ENCODE measurements at places on chromosomes 2 and 18.

- DNase-seq: no peak
Measured at GRCh38 chr2:144477957-144478311, 42.0 kb downstream of the ZEB2 start.

DNA sequence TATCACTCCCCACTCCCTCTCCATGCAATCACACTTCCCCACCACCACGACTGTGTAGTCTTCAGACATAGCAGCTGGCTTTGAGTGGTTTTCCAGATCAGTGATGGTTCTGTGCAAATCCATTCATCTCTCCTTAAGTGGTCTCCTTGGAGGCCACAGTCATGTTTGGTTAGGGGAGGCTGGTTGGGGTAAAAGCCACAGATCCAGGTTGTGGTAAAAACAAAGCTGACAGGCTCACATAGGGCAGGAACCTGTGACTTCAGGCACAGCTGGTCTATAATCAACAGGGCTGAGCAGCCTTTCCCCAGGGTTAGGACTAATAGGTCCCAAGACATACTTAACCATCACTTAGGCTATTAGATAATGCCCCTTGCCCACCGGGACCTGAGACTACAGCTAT is 46.2 kb upstream of the FZD7 start:
- no peak for DNase-seq

GRCh38 chr2:85692039-85692645 is 2.0 kb upstream of the GNLY start:
- no peak for DNase-seq

DNA sequence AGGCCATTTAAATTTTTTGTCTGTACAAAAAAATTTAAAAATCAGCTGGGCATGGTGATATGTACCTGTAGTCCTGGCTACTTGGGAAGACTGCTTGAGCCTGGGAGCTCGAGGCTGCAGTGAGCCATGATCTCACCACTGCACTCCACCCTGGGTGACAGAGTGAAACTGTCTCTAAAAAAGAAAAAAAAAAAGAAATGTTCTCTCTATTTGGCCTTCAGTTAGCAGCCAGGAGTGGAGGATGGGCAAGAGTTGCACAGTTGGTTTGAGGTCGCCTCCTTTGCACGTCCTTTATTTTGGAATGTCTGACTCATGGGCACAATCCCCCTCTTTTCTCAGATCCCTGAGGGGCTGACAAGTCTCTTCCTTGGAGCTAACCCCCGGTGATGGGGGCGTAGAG is 26.3 kb downstream of the ITM2C start:
- no peak for DNase-seq

GRCh38 chr2:21891191-21891590 is 767.4 kb downstream of the TDRD15 start:
- DNase-seq: no peak

DNA sequence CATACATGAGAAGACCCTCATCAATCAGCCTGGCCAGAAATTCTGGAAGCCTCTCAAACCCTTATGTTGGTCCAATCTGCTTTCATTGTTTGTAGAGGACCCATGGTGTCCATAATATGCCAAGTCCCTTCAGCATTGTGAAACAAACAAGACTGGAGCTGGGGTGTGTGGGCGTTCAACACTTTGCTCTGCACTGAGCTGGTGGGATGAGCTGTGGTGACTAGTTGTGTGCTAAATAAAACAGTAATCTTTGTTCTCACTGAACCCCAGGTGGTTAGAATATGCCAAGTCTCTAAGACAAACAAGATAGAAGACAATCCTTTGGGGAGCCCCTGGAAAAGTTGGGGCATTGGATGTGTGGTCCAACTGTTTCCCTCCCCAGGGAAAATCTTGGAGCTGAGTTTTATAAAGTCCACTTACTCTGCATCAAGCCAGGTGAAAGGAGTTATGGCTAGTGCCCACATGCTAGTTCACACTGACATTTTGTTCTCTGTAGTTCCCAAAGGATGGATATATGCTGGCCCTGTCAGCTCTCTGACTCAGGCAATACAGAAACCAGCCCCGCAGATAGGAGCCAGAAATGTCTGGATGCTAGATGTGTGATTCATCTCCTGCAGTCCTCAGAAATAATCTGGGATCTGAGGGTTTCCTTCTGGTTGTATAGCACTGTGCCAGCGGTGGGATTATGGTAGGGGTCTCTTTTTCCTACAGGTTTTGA is 260.2 kb downstream of the TMX3 start:
- no peak for DNase-seq

DNA sequence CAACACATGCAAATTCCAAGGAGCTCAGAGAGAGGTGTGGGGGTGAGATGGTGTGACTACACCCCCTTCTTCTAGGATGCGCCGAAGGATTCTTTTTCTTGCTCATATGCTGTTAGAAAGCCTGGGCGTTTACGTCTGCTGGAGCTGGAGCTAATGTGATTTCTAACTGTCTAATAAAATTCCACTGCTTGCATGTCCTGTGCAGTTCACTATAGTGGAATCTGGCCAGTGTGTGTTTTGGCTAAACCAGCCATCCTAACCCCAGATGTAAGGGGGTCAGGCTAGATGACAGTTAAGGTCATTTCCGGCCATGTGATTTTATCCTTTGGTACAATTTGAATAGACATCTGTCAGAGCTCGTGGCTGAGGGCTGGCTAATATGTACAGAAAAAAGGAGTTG is 194.1 kb downstream of the PRKCE start:
- DNase-seq: no peak

GRCh38 chr2:230793572-230794359 is 71.0 kb upstream of the ITM2C start:
- DNase-seq: no peak

DNA sequence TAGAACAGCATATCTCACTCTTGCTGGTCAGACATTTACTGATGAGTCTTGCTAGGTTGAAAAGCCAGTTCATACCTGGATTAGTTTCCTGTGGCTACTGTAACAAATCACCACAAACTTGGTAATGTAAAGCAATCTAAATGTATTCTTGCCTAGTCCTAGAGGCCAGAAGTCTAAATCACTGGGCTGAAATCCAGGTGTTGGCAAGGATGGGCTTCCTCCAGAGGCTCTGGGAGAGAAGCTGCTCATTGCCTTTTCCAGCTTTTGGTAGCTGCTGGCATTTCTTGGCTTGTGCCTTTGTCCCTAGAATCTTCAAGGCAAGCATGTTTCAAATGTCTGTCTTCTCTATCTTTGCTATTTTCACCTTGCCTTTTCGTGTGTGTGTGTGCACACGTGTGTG is 62.3 kb upstream of the MAP4K3 start:
- no peak for DNase-seq

- no peak for DNase-seq
Measured at GRCh38 chr2:43305517-43305916, 79.1 kb upstream of the ZFP36L2 start.

DNA sequence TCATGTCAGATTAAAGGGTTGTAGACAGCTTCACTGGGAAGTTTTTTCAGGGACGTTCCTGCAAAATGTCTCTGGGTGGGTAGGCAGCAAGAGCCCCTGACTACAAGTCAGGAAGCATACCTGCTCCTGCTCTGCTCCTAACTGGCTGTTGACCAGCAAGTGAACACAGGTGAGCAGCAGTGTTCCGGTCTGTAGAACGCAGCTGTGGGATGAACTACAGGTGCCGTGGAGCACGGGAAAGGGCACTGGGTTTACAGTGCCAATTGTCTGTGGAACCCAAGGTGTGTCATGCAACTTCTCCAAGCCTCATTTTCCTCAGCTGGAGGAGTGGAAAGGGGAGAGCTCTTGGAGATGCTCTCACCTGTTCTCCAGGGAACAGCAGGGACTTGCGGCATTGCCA is 6.6 kb downstream of the ASB18 start:
- DNase-seq: no peak

- DNase-seq: no peak
Measured at GRCh38 chr18:76886112-76886511, 63.8 kb downstream of the ZNF236 start.

GRCh38 chr2:75053484-75054112 is 95.2 kb downstream of the POLE4 start:
- no peak for DNase-seq

- DNase-seq: no peak
Measured at GRCh38 chr2:27085673-27086089, 891 bp upstream of the KHK start.

GRCh38 chr2:217652761-217653639 is 349.8 kb downstream of the TNS1 start:
- DNase-seq: no peak

DNA sequence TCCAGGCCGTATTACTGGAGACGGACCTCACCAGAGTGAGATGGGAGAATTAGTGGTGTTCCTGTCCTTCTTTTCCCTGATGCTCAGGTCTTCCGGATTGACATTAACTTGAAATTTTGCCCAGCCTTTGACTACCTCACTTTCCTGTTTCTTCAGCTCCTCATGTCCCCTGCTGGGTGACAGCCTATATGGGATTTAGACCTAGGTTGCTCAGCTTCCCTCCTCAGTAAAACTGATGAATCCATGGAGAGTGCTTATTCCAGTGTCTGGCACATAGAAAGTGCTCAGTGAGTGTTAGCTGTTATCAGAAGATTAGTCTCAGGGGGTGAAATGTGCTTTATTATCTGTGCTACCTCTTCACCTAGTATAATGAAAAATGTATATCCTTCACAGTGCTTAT is 30.0 kb downstream of the CRIM1 start:
- DNase-seq: no peak

DNA sequence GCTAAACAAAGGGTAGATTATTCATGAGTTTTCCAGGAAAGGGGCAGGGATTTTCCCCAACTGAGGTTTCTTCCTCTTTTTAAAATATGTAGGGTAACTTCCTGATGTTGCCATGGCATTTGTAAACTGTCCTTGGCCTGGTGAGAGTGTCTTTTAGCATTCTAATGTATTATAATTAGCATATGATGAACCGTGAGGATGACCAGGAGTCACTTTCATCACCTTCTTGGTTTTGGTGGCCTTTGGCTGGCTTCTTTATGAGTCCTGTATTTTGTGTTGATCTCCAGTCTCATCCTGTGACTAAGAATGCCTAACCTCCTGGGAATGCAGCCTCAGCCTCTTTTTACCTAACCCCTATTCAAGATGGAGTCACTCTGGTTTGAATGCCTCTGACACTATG is 391.0 kb upstream of the LINC00305 start:
- DNase-seq: no peak

DNA sequence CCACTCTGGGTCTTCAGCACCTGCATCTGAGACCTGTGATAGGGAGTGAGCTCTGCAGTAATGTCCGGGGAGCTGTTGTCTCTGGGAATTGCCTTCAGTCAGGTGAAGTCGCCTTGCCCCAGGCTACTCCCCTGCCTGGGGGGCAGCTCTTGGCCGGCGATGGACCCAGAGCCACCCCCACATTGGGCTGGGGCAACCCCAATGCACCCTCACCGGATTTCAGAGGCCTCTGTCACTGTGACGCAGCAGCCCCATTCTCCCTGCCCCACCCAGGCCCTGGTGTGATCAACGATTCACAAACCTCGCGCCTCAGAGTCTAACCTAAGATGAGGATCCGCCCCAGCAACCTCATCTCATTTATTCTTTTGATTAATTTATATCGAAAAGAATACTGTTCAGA is 303.6 kb downstream of the NDUFA10 start:
- DNase-seq: no peak

GRCh38 chr2:229856413-229856812 is 65.4 kb downstream of the TRIP12 start:
- DNase-seq: no peak

DNA sequence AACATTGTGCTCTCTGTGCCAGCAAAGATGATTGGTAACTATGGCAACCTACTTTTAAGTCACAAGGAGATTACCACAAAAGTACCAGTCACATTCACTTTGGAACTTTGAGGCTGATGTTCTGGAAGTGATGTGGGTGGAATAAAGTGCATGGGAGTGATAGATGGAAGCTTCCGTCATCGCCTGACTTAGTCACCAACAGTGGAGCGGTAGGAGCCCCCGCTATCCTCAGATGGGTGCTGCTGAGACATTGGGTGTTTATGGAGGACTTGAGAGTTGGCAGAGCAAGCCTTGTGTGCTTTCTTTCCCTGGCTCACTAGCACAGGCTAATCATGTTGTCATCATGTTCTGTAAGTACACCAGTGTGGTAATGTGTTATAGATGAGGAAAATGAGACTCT is 4.6 kb downstream of the PPP1R7 start:
- no peak for DNase-seq

DNA sequence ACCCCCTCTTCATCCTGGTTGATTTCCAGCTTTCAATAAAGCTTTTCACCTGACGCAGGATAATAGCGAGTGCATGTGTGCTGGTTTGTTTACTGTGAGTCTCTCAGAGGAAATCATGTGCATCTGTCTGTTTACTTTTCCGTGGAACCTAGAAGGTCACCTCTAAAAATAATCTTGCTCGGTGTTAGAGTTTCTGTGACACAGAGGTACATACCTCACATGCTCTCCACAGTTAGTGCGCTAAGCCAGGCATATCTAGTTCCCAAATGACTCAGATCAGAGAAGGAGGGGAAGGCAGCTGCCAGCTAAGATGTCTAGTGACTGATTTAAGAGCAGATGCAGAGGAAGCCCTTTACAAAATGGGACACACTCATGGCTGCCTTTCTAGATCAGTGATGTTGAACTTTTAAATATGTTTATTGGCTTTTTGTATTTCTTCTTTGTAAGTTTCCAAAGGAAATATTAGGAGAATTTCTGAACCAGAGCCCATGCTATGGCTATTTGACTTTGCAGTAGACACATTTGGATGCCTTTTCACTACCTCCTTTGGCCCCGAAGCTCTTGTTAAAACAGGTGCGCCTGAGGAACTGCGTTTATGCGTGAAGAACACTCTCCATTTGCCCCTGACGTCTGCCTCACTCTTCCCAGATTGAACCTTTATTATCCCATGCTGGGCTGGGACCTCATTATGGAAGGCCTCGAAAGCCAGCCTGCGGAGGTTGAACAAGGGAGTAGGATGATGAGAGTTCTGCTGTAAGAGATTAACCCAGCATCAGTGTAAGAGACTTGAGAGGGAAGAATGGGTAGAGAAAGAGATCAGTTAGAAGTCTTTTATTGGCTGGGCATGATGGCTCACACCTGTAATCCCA is 145.6 kb downstream of the FAM161A start:
- DNase-seq: peak; percentile 65

- no peak for DNase-seq
Measured at GRCh38 chr18:76390452-76391035, 104.5 kb downstream of the ZNF516 start.

All from NCI-H1436 treated with DMSO at 0.1 percent for 48 hours (cell line).